ENCODE measurements at places on chromosomes 12 and 14.

GRCh38 chr12:5577211-5577612 is 145.3 kb downstream of the NTF3 start:
- DNase-seq, result peak; percentile 10

- no peak for DNase-seq
Measured at GRCh38 chr12:97513950-97514349, 51.3 kb downstream of the RMST start.

GRCh38 chr14:65318636-65319506 is 93.7 kb upstream of the FUT8 start:
- DNase-seq, result no peak

DNA sequence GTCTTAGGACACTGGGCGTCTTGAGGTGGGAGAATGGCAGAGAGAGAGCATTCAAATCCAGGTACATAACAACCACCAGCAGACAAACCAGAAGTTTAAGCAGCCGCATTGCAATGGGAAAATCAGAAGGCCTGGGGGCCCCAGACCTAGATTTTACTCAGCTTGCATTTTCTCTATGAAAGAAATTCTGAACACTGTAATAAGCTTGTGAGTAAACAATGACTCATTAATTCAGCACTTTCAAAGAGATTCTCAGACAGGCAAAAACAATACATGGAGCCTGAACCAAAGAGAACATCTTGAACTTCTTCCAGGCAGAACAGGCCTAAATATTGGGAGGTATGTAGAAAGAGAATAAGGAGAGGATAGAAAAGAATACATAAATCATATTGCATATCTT is 69.8 kb upstream of the IFNG-AS1 start:
- no peak for DNase-seq

- no peak for DNase-seq
Measured at GRCh38 chr14:76962303-76962660, 66.2 kb downstream of the IRF2BPL start.

DNA sequence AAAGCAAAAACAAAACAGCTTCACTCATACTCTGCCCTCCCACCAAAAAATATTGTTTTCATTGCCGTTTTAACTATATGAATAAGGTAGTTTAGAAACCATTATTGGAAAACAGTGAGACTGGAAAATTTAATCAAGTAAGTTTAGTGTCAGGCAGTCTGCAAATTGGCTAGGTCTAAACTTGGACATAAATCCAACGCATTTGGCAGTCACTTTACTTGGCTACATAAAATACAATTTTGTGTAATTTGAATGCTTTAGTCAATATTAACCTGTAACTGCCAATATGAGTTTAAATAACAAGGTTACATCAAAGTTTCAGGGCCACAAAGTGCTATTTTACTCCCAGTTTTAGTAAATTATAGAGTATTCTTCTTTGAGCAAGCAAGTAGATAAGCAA is 202.3 kb upstream of the SLC38A2 start:
- no peak for DNase-seq

- no peak for DNase-seq
Measured at GRCh38 chr14:70947739-70948138, 40.5 kb downstream of the PCNX1 start.

GRCh38 chr12:116465856-116466255 is 93.3 kb upstream of the MAP1LC3B2 start:
- DNase-seq, result no peak

GRCh38 chr14:106304271-106304670 is 777.9 kb downstream of the TMEM121 start:
- DNase-seq, result no peak

GRCh38 chr14:57998766-57999165 is 132.9 kb upstream of the SLC35F4 start:
- no peak for DNase-seq

- no peak for DNase-seq
Measured at GRCh38 chr12:57063991-57064685, 14.2 kb upstream of the MYO1A start.

DNA sequence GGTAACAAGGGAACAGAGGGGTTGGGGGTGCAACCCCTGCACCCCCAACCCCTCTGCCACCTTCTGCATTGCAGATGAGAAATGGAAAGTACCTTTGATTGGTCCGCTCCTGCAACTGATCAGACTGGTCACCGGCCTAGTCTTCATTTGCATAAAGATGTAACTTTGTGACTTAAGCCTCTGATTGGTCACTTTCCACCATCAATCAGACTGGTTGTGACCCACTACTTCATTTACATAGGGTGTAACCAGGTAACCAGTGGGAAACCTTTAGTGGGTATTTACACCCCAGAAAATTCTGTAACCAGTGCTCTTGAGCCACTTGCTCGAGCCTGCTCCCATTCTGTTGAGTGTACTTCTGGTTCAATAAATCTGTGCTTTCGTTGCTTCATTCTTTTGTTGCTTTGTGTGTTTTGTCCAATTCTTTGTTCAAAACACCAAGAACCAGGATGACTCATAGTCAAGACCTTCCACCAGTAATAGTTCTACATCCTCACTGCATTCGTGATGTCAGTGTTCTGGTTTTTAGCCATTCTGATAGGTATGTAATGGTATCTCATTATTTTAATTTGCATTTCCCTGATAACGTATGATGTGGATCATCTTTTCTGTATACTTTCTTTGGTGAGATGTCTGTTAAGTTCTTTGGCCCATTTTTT is 30.8 kb downstream of the LEMD3 start:
- DNase-seq, result no peak

- no peak for DNase-seq
Measured at GRCh38 chr12:102439426-102440405, 40.6 kb downstream of the IGF1 start.

DNA sequence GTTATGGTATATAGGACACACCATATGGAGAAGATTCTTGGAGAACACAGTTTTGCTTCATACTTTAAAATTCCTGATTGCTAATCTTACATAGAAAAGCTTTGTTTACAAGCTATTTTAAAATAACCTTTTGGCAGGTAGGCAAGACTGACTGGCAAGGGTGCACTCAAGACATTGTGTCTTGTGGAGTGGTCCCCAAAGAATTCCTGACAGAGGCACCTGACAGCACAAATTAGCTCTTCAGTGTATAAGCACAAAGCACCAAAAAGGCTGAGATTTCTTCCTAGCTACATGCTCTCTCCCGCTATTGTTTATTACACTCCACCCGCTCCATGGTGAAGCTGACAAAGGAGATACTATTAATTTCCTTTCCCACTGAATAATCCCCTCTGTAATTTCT is 139.4 kb downstream of the MON2 start:
- DNase-seq, result no peak

- no peak for DNase-seq
Measured at GRCh38 chr14:69675877-69676416, 64.6 kb downstream of the SUSD6 start.

DNA sequence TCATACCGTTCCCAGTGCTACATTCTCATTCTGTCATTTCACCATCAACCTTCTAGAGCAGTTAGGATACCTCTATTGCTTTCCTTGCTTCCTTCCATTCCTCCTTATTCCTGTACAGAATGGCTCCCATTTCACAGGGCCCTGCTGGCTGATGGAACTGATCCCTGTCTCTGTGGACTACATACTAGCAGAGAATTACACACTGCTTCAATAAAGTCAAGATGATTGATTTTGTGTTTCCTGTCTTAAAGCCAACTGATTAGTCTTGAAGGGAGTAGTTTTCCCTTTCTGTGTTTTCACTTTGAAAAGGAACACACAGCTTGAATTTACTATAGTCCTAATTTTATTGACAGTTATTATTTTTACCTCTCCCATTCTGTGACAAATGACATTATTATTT is 130.1 kb downstream of the ST8SIA1 start:
- no peak for DNase-seq

- DNase-seq, result no peak
Measured at GRCh38 chr12:105237666-105238065, 1.7 kb upstream of the APPL2 start.

DNA sequence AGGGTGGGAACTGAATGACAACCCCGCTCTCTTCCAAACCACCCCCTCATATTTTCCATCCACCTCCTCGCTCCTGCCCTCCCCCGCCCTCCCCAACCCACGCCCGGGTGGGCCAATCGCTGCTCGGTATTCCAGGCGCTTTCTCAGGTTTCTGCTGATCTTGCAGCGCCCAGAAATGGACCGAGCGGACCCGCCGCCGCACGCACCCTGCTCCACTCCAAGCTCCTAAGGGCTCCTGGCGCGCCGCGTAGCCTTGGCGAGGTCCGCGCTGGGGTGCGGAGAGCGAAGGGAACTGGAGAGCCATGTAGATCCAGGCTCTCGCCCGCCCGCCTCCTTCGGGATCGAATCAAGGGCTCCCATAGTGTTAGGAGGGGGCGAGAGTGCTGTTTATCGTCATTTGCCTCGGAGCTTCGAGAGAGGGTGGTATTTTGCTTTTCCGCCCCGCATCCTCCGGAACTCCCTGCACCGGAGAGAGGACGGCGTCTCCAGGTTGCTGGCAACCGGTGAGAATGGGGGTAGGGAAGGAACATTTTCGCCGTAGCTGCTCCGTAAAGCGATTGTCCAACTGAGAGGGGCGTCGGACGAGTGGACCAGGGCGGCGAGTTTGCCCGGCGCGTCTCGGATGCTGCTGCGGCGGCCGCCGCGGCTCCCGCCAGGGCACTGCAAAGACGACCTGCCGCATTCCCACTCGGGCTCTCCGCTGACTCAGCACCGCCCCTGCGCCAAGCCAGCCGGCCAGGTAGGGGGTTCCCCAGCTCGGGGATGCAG is at the start of gene KCNA1:
KCNA1 (plus strand) TSS at position 172 of the 768 bp plus-strand sequence. CDS start 1,474 bp downstream, outside the sequence.
- peak; percentile 58 for DNase-seq

DNA sequence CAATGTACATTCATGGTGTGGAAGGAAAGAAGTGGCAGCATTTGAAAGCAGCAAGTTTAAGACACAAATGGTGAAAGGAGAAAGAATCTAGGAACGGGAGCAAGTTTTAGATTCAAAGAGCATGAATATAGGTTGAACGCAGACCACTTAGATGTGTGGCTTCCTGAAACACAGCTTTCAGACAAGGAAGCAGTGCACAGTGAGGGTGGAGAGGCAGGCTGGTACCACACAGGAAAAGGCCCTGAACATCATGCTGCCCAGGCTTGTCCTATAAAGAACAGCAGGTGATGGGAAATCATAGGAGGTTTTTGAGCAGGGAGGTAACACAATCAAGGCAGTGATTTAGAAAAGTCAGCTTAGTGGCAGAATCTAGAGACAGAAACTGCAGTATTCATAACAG is 35.6 kb downstream of the GNS start:
- no peak for DNase-seq

DNA sequence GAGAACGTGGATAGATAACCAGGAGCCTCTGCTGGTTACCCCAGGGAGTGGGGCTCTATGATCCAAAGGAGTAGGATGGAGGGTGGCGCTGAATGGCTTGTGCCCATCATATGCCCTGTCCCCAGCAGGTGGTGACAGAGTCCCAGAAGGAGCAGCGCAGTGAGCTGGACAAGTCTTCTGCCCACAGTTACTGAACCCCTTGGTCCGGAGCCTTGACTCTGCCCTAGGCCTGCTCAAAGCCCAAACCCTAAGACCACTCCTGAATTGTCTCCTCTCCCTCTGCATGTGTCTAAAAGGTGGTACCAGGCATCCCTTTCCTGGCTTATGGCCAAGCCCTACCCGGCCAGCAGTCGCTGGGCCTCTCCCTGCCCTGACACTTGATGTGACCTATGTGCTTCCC is 3.2 kb downstream of the PRPH start:
- DNase-seq, result no peak

- DNase-seq, result no peak
Measured at GRCh38 chr14:68757618-68758081, 35.2 kb downstream of the ZFP36L1 start.
